Activated CD4-positive, alpha-beta T cell treated with anti-CD3 and anti-CD28 coated beads for 48 hours (primary cell): ENCODE measurements at places on chromosomes 4 and X.

DNA sequence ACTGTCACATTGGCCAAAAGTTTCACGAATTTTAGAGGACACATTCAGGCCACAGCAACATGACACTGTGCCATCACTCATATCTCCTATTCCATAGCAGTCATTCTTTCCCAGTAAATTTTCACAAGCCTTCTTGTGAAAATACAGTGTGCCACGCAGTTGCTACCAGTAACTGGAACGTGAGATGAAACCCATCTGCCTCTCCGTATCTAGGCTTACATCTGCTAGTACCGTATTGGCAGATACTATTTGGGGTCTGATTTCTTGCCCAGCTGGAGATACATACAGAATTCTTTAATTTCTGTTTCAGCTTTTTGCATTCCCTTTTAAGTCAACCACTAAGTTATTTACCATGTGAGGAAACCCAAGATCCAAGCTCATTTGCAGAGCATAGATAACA, 8.7 kb upstream of the FAM241A start:
- no peak for DNase-seq

DNA sequence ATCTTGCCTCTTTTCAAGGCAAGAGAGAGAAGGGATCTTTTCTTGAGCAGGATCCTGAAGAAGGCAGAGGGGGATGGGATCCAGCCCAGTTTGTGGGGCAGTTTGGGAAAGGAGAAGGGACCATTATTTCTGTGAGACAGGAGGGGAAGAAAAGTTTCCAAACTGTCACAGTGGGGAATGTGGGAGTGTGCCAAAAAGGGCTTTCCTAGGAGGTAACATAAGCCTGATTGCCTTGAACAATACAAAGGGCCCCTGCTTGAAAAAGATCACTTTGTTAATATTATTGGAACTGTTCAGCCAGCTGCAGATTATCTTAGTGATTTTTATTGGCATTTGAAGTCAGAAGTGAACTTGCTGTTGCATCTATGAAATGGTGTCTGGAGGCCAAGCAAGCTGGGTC, 55.2 kb downstream of the MTM1 start:
- no peak for DNase-seq

GRCh38 chr4:87511500-87511899, 17.7 kb downstream of the SPARCL1 start:
- no peak for DNase-seq

GRCh38 chr4:78354782-78355181, 196.8 kb upstream of the ANXA3 start:
- DNase-seq: no peak

DNA sequence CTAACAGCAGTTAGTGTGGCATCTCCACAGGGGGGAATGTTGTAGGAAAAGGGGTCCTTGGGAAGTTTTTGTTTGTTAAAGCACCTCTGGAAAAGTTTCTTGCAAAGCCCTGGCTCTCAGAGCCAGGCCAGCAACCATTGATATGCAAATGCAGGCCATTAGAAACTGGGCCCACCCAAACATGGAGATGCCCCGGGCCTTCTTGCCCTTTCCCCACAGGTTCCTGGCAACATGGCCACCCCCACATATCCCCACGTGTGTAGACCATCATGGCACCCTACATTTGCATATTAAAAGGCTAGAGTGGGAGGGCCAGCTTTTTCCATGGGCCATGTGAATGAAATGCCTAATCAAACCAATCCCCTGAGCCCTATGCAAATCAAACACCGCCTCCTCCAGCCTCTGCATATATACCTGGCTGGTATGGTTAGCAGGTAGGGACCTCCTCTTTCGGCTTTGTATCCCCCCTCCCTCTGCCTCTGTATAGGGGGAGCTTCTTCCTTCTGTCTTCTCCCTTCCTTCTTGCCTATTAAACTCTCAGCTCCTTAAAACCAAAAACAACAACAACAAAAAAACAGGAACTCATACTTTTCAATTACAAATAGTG, 44.0 kb upstream of the ZCCHC13 start:
- DNase-seq: no peak

GRCh38 chrX:65837875-65838549, 170.6 kb downstream of the MSN start:
- no peak for DNase-seq

GRCh38 chr4:112196461-112196860, 35.1 kb upstream of the AP1AR start:
- no peak for DNase-seq

DNA sequence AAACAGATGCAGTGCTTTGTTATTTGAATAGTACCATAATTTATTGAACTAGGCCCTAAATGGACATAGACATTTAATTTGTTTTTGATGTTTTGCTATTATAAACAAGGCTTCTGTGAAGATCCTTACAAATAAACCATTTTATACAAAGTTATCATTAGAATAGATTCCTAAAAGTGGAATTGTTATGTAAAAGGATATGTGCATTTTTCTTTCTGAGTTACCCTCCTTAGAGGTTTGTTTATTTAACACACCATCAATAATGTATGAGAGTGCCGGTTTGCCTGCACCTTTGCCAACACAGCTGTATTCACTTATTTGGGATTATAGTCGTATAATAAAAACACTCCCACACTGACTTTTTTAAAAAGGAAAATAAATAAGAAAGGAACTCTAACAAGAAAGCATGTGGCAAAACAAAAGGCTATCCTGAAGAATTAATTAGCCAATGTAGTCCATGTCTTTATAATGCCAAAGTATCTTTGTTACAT, 84.8 kb downstream of the PAK3 start:
- DNase-seq: no peak

DNA sequence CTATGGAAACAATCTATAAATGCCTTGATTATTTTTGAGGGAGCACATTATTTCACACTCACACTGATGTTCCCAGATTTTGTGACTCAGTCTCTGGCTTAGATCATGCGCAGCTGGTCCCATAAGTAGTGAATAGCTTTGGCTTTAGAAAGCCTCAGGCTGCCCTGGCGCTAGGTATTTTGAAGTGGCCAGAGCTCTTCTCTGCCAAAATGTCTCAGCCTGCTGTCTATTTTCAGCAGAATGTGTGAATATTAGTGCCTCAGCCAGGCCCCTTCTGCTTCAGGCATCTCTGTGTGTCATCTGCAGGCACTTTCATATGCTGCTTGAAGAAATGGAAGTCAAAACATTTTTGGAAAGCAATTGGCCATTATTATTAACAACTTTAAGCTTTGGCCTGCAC, 931.0 kb upstream of the INTU start:
- no peak for DNase-seq
